ENCODE measurements at places on chromosomes 5 and 9.
A peak's percentile ranks its signal among the peaks of the same experiment; 100 is the strongest.

DNA sequence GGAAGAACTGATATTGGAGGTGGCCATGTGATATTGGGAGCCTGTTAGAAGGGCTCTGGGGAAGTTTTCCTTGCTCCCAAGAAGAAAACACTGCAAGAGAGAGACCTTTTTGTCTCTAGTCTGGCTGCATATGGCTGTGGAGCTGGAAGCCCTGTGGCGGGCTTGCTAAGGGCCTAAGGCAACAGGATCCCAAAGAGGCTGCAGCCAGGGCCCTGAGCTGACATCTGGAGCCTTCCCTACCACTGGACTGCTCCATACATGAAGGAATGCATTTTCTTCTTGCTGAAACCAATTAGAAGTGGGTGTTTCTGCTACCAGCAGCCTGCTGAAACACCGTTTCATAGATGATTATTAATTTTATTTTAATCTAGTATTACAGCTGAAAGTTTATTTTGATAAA lies 42.2 kb downstream of the GNAQ start:
- DNase-seq: no peak

- no peak for DNase-seq
Observed at GRCh38 chr9:4620881-4621555, 41.1 kb upstream of the PLPP6 start.

DNA sequence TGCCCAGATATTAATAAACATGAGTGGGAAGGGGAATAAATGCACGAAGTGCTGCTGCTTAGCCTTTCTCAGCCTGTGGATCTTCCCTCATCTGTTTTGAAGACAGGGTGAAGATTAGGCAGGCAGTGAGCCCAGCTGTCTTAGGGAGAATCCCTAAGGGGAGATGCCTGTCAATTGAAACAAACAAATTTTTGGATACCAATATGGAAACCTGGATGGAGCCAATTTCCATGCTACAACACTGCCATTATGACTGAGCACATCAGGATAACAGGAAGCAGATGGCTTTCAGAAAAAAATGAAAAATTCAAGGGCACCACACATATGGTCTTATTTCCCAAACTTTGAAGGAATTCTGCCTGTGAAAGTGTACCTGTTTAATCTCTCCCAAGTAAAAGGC lies 80.3 kb downstream of the HMHB1 start:
- no peak for DNase-seq

- no peak for DNase-seq
Observed at GRCh38 chr9:35229066-35229778, 67.4 kb downstream of the UNC13B start.

DNA sequence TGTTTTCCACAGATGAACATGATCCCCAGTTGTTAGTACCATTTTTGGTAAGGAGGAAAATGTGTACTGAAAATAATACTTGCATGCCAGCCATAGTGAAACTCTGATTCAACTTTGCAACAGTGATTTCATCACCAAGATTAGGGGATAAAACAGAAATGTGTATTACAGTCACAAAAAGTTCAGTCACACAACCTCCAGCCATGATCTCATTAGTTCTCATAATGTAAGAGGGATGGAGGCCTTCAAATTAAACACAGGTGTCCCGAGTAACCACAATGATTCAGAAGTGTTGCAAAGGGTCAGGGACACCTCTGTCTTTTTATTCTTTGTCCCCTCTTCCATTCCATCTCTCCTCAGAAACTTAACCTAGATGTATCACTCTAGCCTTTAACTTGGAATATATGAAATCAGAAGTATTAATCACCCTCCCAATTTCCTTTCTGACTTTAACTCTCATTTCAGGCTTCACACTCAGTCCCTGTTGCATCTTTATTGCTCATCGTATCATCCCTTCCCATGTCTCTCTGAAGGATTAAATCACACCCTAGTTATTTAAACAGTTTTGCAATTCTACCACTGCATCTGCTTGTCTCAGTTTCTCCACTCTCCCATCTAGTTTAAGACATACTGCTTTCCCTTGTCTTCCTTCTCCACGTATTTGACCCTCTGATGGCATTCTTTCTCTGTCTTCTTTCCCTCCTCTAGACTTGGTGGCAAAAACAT lies 291.2 kb downstream of the ADAMTS6 start:
- DNase-seq: no peak

DNA sequence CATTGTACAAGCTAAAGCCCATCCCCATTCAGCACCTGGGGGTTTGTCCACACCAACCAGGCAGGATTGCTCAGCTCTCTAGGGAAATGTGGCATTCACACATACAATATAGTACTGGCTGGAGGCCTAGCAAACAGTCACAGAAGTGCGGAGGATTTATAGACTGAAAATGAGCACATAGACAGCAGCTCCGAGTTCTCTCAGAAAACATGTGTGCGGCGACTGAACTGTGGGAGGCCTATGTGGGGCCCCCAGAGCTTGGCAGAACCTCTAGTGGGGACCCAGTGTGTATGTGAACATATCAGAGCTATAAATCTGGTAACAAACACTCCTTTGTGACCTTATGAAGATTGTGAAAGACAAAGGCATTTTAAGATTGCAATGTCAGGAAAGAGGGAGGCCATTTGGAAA lies 431.1 kb downstream of the DTWD2 start:
- DNase-seq: no peak

DNA sequence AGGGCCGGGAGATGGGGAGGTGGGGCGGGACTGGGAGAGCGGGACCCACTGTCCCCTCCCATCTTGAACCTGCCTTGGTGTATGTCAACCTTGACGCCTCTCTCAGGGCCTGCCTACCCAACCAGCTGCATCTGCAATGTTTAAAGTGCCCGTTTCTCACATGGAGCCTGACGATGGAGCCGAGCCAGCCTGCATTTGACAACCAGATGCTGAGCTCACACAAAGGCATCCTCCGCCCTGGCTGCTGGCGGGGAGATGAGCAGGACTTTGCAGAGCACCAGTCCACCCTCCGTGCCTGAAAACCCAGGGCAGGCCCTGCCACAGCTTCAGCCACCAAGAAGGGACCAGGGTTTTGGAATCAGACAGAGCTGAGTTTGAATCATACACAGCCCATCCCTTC lies 141.1 kb upstream of the SMIM23 start:
- no peak for DNase-seq

- no peak for DNase-seq
Observed at GRCh38 chr9:34744295-34745221, 34.6 kb upstream of the CCL21 start.

DNA sequence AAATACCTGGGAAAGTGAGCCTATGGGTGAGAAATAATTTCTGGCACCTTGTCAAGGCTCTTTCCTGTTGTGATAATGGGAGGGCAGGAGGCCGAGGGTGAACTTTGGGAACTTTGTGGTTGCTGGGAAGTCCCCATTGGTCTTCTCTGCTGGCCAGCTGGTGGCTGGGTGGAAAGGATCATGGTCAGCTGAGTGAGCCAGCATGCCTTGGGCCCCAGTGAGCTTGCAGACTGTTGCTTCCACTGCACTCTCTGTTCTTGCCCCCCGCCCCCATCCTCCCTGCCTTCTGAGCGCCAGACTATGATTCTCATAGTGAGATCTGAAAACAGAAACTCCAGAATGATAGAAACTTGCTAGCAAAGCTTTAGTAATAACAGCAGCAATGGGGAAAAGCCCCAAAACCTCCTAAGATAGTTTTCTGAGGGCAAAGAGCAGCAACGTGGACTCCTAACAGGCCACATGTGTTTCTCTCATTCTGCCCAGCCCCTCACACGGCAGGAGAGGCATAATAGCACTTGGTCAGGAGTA lies 139.2 kb upstream of the SMARCA2 start:
- DNase-seq: peak; percentile 79

DNA sequence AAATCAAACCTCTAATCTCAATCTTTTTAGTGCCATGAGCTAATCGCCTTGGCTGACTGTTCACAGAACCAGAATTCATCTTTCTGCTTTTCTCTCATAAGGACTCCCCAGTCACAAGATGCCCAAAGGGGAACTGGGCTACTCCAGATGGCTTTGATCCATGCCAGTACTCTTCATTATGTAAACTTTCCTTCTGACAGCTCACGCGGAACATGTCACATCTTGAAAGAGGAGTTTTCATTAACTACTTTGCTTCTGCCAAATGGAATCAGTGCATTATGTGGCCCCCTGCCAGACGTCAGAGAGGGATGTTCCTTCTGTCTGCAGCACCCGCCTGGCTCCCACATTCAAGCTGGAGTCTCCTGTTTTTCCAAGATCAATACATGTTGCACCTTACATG lies 142.1 kb upstream of the NMUR2 start:
- no peak for DNase-seq

GRCh38 chr5:93407454-93407853 lies 173.6 kb downstream of the NR2F1-AS1 start:
- DNase-seq: no peak

- DNase-seq: no peak
Observed at GRCh38 chr5:75653521-75653920, 42.3 kb downstream of the ANKDD1B start.

GRCh38 chr5:160385496-160385895 lies 14.4 kb downstream of the FAM200C start:
- DNase-seq: no peak

GRCh38 chr5:112737070-112737462 lies 619 bp upstream of the APC start:
- DNase-seq: no peak

GRCh38 chr9:87107072-87107471 lies 159.8 kb upstream of the GAS1 start:
- DNase-seq: no peak

- DNase-seq: no peak
Observed at GRCh38 chr5:96036301-96036700, 74.7 kb upstream of the ELL2 start.

DNA sequence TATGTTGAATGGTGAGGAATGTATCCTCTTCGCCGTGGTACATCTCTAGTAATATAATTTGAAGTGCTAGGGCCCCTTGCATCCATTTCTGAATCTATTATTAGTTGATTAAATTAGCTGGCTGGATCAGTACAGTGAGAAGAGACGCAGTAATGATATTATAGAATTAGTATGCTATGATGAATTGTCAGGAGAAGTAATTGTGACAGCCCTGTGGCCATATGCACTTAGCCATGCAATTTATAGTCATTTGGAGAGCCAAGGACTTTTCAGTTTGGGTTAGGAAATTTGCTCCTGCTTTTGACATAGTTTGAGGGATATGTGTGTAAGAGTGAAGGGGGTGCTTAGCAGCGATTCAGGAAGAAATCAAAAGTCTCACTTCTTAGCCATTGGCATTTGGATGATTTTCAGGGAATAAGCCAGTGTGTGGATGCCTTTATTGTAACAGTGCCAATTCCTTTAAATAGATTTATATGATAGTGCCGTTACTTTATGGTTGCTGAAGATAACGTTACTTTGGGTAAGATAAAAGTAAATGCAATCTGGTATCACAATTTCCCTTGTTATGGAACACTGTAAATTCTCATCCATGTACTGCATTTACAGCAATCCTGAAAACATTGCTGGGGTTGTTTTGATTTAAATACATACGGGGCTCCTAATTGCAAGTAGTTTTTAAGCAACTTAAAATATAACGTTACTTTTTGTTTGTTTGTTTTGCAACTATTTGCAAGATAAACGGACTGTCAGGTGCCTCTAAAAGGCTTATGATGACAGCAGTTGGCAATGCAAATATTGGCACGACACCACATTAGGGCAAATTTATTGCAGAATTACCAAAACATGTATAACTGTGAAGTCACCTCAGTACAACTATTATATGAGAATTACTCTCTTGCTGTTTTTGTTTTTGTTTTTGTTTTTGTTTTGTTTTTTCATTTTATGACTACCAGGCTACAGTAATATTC lies 875.4 kb upstream of the WWC1 start:
- DNase-seq: no peak

DNA sequence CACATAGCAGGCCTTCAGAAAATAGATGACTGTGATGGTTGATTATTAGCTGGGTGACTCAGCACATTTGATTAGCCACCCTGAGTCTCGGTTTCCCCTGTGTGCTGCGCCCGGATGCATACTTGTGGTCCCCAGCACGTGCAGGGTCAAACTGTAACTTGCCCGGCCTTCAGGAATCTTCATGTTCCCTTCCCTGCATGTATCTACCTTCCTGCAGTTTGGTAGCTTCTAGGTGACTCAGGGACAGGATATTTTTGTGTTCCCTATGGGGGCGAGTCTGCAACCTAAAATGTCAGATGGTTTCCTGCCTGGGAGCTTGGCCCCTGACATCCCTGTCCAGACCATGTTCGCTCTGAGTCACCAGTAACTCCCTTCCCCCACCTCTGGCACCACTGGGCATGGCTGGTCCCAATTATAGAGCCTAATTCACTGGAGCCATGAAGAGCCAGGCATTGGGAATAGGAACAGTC lies 13.2 kb downstream of the PTGS1 start:
- DNase-seq: no peak

DNA sequence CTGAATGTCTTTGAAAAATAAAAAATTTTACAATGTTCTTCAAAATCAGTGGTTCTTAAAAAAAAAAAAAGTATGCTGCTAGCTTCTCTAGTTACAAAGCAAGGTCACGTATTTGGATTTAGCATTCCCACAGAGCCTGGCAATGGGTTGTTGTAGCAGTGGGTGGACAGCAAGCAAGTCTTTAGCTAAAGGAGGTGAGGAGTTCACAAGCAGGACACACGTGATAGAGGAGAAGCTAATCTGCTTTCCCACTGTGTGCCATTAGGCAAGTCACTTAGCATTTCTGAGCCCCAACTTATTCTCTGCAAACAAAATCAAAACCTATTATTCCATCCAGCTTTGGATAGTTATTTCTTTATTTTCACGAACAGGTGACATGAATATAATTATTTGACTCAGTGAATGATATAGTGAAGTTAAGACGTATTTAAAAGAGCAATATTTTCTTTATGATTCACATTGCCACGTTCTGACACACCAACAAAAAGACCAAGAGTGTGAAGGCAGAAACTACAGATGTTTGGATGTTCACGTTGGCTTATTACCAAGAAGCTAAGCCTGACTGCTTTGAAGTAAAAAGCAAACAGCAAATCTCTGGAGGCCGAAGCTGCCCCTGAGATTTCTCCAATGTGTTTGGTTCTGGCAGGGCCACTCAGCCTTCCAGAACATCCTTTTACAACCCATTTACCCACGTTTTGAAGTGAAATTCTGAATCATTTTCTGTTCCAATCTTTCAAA lies 612.1 kb upstream of the CDH6 start:
- no peak for DNase-seq

DNA sequence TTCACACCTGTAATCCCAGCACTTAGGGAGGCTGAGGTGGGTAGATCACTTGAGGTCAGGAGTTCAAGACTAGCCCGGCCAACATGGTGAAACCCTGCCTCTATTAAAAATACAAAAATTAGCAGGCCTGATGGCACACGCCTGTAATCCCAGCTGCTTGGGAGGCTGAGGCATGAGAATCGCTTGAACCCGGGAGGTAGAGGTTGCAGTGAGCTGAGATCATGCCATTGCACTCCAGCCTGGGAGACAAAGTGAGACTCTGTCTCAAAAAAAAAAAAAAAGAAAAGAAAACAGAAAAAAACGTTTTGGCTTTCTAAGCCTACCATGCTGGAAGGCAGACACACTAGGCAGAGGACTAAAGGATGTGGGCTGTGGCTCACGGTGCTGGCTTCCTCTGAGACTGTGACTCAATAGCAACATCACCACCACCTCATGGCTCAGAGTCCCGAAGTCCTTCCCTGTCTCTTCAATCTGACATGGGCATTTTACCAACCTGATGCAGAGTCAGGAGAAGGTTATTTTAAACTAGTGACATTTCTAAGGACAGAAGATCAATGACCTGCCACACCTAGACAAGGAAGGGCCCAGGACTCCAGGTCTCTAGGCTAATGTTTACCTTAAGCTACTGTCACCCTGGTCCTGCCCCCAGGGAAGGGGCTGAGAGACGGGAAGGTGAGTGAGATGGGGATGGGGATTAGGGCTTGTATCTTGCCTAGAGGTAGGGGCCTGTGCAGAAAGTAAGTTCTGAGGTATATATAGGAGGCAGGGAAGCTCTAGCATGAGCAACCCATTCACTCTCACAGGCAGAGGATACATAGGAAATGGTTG lies 3.7 kb downstream of the ECSCR start:
- DNase-seq: peak; percentile 78

GRCh38 chr5:175696139-175696854 lies 38.4 kb downstream of the HRH2 start:
- peak; percentile 72 for DNase-seq
